NCI-H1694 treated with DMSO at 0.1 percent for 48 hours (cell line): ENCODE measurements at places on chromosomes 12 and 14.
A peak's percentile ranks its signal among the peaks of the same experiment; 100 is the strongest.

DNA sequence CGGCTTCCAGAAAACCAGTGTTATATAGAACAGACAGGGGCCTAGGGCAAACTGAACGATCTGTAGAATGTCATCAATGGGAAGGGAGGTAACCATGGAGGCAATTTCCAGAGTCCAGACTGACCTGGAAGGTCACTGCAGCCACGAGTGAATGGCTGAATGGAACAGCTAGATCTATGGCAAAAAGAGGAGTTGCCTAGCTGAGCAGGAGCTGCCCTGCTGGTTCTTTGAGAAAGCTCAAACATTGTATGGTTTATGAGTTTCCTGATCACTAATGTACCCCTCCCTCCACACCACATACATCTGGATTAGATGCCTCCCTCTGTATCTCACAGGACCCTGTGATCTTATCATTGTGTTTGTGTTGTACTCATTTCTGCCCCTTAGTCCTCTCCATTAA is 1.0 kb upstream of the RERG start:
- DNase-seq: no peak

DNA sequence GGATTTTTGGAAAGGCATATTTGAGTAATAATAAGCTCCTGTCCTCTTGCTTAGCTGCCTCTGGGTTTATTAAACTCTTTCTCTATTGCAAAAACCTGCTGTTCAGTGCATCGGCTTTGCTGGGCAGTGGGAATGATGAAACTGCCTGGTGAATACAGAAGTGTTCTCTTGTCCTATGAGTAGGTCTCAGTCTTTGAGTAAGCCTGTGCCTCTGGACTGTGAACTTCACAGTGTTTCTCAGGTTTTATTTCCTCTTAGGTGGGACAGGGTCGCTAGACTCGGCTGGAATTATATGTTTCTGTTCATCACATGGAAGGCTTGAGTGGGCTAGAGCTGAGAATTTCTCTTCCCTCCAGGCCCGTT is 46.4 kb downstream of the CRADD start:
- DNase-seq: no peak

DNA sequence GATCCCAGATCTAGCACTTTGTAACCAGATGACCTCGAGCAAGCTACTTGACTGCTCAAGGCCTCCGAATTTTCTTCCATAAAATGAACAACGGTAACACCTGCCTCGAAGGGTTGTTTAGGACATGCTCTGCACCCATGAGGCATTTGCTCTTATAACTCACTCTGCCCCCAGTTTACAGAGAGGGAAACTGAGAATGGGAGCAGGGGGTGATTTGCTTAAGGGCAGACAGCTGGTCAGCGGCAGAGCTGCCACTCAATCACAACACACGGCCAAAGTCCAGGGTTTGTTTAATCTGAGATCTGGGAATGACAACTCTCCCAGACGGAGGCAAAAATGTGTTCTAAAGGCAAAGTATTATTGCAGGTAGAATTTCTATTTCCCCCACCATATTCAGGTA is 156.3 kb downstream of the RIMBP2 start:
- DNase-seq: no peak

DNA sequence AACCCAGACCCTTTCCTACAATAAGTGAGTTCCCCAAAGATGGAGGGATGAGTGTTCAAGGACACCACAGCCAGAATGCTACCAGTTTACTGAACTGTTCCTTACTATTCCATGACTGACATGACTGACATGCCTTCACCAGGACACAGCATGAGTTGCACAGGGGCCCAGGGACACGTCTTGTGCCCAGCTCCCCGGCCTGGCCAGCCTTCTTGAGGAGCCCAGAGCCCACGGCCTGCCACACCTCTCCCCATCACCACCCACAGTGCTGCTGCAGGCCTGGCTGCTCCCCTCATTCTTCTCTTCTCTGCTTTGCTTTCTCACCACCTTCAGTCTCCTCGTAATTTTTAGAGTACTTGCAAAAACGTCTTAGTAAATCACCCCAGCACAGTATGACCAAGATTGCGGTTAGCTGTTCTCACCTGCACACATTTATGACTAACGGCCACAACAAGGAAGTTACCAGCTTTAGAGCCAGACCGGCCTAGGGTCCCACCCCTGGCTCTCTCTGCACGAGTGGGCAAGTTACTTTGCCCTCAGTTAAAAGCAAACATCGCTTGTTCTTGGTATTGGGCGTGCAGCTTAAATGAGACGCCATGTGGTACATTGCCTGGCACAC is 18.5 kb downstream of the PPP2R5E start:
- no peak for DNase-seq

- no peak for DNase-seq
Observed at GRCh38 chr12:65496617-65497016, 218.1 kb downstream of the MSRB3 start.

GRCh38 chr14:70183991-70184390 is 4.8 kb downstream of the SLC8A3 start:
- DNase-seq: no peak

DNA sequence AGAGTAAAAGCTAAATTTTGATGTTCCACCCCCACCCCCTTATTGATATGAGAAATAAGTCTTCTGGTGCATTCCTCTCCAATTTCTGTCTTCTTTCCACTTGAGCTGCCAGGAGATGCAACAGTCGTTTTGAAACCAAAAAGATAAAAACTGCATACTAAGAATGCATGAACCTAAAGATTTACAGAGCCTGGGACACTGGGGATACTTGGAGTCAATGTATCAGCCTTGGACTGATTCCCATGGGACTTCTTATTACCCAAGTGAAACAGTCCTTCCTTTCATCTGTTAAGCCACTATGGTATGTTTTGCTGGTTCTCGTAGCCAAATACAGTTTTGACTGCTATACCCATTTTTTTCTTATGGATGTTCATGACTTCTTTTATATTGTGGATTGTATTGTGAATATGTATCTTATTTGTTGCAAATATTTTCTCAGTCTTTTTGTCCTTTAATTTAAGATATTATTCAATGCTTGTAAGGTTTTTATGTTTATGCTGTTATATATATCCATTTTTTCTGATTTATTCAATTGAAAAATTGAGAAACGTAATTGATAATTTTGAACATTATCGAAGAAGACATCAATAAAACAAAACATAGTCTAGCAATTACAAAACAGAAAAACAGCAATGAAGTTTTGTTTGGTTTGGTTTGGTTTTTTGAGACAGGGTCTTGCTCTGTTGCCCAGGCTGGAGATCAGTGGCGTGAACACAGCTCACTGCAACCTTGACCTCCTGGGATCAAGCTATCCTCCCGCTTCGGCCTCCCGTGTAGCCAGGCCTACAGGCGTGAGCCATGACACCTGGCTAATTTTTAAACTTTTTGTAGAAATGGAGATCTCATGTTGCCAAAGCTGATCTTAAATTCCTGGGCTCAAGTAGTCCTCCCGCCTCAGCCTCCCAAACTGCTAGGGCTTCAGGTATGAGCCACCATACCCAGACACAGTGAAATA is 85.4 kb upstream of the ETV6 start:
- DNase-seq: no peak

DNA sequence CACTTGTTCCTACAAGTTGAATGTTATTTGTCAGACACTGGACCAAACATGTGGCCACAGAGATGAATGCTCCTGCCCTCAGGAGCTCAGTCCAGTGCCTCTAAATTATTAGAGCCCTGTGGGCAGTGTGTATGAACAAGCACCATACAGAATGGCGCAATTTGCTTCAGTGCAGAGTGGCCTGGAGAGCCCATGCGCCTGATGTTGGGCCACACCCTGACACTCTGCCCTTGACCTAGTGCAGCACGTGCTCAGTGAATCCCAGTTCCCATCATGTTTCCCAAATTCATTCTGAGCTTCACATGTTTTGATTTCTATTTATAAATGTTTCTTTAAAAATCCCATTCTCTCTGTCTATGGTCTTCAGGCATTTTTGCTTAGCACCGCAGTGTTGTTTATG is 116.8 kb downstream of the PRMT8 start:
- DNase-seq: no peak

GRCh38 chr12:119544765-119545625 is 48.6 kb upstream of the TMEM233 start:
- peak; percentile 60 for DNase-seq

GRCh38 chr12:126488806-126489205 is 1423.6 kb downstream of the AACS start:
- no peak for DNase-seq

DNA sequence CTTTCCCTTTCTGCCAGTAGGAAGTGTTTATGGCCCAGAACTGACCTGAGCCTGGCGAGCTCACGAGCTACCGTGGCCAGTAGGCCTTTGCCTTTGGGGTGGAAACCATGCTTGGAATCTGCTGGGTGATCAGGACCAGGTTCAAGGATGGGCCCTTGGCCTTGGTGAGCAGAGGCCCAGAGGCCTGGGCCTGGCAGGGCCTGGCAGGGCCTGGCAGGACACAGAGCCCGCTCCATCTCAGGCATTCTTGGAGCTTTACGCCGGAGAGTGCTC is 184.8 kb upstream of the RTL1 start:
- no peak for DNase-seq

- no peak for DNase-seq
Observed at GRCh38 chr12:103513875-103514274, 18.1 kb upstream of the C12orf42 start.

GRCh38 chr14:95315579-95315978 is 4.1 kb downstream of the CLMN start:
- DNase-seq: no peak

DNA sequence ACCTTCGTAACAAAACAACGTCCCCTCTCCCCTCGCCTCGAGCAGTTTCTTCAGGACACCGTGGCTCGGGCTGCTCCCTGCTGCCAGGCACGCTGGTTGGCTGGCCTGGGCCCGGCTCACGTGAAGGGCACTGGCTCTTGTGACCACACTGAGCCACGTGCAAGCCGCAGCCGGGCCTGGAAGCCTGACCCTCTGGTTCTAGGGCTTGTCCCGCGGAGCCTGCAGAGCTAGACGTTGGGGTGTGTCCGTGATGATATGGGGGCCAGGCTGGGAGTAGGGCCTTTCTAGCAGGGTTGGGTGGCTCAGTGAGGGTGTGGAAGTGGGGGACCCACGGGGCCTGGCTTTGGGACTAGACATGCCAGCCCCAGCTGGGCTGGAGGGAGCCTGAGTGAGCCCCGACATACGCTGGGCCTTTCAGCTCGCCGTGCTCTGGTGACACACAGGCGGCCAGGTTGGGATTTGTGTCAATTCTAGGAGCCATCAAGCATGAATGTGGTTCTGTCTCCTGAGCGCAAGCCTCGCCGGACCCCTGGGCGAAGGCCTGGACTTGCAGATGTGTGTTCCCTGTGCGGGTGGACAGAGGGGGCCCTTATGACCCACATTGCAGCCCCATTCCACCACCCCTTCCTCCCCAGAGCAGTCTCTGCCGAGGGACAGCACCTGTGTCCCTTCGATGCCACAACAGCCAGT is 13.6 kb upstream of the AMN start:
- DNase-seq: no peak

DNA sequence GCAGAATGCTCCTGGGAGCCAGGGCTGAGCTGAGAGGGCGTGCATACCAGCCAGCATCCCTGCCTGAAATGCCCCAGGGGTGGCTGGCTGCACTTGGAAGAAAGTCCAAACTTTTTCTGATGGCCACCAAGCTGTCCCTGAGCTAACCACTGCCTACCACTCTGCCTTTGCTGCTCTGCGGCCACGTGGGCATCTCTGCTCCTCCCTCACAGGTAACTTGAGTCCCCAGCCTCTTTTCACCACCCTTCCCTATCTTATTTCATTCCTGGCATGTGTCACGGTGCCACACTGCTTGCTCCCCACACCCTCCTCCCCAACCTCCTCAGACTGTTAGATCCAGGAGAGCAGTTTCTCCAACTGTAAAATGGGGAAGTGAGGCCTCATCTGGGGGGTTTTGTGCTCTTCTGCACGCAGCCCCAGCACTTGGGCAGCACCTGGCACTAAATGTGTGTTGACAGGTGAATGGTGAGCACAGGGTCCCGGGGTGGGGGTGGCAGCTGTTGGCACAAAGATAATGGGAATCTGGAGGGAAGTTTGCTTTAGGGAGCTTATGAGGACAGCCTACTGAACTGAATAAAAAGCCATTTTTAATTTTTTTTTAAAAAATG is 113.0 kb downstream of the GLT1D1 start:
- DNase-seq: no peak

- DNase-seq: no peak
Observed at GRCh38 chr12:127386723-127387122, 880.2 kb upstream of the TMEM132C start.

GRCh38 chr14:78188882-78189281 is 18.7 kb downstream of the NRXN3 start:
- no peak for DNase-seq

DNA sequence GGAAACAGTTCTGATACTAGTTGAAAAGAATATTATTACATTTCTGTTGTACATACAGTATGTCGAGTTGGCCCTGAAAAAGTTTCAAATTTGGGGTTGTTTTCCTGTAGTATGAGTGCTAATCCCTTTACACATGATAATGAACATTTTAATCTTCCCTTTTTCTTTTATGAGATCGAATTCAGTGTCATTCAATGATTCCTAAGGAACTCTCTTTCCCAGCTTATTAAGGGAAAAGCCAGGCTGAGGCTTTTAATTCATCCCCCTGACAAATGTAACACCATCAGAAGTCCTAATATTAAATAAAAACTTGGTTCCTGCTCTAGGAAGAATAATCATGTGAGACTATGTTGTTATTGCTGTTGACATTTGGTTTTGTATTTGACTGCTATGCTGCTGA is 42.9 kb upstream of the USP44 start:
- DNase-seq: no peak

DNA sequence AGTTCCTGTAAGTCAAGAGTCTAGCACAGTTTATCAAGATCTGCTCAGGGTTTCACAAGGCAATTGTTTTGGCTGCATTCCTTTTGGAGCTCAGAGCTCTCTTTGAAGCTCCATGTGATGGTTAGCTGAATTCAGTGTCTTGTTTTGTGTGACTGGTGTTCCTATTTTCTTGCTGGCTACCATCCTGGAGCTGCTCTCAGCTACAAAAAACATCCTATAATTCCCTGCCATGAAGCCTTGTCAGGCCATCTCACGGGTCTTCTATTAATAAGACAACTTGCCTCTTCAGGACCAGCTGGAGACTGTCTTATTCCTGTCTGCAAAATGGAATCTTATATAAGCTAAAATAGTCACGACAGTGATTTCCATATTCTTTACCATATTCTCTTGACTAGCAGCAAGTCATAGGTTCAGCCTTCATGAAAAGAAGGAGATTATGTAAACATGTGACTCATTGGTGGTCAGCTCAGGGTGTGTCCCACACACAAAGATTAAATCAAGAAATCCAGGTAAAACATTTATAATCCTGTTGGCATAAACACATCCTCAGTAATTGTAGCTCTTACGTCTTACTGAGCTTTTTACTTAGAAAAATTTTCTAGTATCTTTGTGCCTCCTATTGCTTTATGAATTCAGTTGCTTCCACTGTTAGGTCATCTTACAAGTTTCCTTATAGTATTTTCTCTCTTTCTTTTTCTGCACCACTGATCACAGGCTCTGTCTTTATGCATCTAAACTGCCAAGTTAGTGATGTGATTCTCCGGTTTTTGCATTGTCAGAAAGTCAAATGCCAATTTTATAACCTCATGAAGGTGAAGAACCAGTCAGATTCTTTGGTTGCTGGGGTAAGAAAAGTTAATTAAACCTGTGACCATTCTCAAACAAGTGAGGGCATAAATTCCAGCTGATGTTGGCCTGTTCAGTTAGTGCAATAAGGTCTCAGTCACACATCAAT is 378.5 kb upstream of the MGAT4C start:
- DNase-seq: no peak

- peak; percentile 71 for DNase-seq
Observed at GRCh38 chr14:67526676-67527459, 6.2 kb upstream of the PLEKHH1 start.

- no peak for DNase-seq
Observed at GRCh38 chr12:120093592-120094355, 22.8 kb downstream of the RAB35 start.
